AG04450 (cell line): ENCODE measurements at places on chromosomes 6 and 20. TPM values are rescaled to one million over a fixed set of nuclear protein-coding genes. Genes with fewer than 3 reads are reported as not detected.

Gene MYLK4
- polyA plus RNA-seq = 0.21 and 0.22 TPM in 2 replicates

Gene CST5
- polyA plus RNA-seq = not detected in 2 replicates

Gene MACROD2
- polyA plus RNA-seq = 0.02 TPM in 1 of 2 replicates, not detected in the other

Gene DDO
- 0.67 and 0.68 TPM in 2 replicates for polyA plus RNA-seq

Gene PPP1R16B
- polyA plus RNA-seq = not detected in 2 replicates

Gene OXT
- not detected in 2 replicates for polyA plus RNA-seq

Gene LY6G6D
- not detected in 2 replicates for polyA plus RNA-seq

Gene KIF25
- polyA plus RNA-seq = not detected in 2 replicates

Gene OTOR
- not detected in 2 replicates for polyA plus RNA-seq

Gene SSTR4
- not detected in 2 replicates for polyA plus RNA-seq

Gene RBBP9
- polyA plus RNA-seq = 14.5 and 19.7 TPM in 2 replicates

Gene MICA
- 39.9 and 48.5 TPM in 2 replicates for polyA plus RNA-seq

DNA sequence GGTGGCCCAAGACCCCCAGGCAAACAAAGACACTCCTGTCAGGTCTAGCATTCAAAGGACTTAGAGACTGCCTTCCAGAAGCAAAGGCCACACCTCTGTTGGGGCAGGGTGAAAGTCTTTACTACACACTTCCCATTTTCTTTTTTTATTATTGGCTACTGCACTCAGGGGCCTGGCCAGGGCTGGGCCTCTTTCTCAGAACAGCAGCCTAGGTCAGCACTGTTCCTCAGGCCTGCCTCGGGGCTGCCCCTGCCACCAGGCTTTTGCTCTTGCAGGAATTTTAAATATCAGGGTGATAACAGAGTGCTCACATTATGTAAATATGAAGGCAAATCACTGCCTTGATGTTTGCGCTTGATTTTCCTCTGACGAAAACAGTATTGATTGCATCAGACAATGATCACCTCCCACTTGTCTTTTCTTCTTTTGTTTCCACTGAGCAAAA is 18.5 kb downstream of the GSTA4 start:
- no peak for DNase-seq

- DNase-seq = no peak
These were observed 80.6 kb downstream of the ADGB start for GRCh38 chr6:146679386-146679785.

DNA sequence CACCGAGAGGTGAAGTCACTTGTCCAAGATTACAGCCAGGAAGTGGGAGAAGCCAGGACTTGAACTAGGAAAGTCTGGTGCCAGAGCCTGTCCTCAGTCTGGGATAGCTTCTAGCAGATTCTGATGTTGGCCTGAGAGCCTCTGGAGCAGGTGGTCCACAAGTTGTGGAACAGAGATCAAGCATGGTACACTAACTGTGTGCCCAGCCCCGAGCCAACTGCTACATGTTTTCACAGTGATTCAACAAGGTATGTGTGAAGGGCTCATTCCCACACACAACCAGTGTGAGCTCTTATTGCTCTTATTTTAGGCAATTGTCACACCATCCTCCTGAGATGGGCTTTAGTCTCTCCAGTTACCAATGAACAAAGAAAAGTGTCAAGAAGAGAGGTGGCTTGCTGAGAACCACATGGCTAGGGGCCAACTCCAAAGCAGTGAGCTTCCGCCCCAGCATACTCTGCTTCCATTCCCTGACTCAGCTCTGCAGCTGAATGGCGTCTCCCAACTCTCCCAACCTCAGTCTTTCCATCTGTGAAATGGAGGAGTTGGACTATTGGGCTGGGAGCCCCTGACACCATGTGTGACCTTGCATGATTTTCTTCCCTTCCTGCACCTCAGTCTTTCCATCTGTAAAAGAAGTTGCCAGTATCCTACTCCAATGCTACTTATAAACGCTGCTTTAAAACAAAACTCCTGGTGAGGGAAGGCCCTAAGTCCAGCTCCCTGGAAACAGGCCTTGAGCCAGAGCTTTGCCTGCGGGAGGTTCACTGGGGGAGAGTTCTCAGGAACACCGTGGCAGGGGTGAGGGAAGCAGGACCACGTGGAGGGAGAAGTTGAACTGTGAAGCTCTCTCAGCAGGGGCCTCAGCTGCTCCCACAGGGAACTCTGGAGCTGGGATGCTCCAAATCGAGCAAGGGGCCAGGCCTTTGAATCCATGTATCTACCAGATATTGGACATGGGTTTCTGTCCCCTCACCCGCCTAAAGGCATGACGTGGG is 40.9 kb downstream of the CDH22 start:
- DNase-seq = no peak

GRCh38 chr6:167832497-167833395 is 6.0 kb downstream of the AFDN start:
- DNase-seq = no peak

GRCh38 chr20:38825901-38826625 is 20.6 kb downstream of the PPP1R16B start:
- DNase-seq = peak; percentile 4

- no peak for DNase-seq
These were observed 205.1 kb downstream of the ANKRD60 start for GRCh38 chr20:58023346-58023745.

DNA sequence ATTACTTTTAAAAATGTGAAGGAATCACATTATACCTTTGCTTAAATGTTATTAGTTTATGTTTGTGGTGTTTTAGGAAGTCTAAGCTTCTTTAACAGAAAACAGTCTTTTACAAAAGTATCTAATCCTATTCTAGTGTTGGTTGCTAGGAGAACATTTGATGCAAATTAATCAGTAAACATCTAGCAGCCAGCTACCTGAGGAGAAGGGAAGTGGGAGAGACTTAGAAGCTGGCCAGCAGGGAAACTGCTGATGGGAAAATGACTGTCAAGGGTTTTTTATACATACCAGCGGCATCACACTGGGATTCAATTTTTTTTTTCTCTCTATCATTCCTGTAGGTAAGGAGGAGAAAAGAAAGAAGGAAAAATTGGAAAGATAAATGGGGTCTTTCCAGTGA is 686.0 kb upstream of the MMS22L start:
- DNase-seq = no peak

- DNase-seq = no peak
These were observed 237.7 kb downstream of the ARID1B start for GRCh38 chr6:157014871-157015270.

- DNase-seq = no peak
These were observed 20.1 kb upstream of the MTCL3 start for GRCh38 chr6:127539272-127539671.

- DNase-seq = no peak
These were observed 46.1 kb downstream of the PRDM1 start for GRCh38 chr6:106132153-106132698.

GRCh38 chr6:19452495-19452894 is 384.7 kb upstream of the ID4 start:
- no peak for DNase-seq

- no peak for DNase-seq
These were observed 37.9 kb downstream of the CDH26 start for GRCh38 chr20:59996108-59996507.

- no peak for DNase-seq
These were observed 268.8 kb downstream of the PKHD1 start for GRCh38 chr6:51818520-51819022.

GRCh38 chr20:24494460-24494920 is 25.1 kb downstream of the SYNDIG1 start:
- no peak for DNase-seq

GRCh38 chr6:155853011-155853410 is 397.4 kb upstream of the NOX3 start:
- no peak for DNase-seq

GRCh38 chr6:147095316-147095715 is 108.9 kb upstream of the STXBP5 start:
- DNase-seq = no peak

DNA sequence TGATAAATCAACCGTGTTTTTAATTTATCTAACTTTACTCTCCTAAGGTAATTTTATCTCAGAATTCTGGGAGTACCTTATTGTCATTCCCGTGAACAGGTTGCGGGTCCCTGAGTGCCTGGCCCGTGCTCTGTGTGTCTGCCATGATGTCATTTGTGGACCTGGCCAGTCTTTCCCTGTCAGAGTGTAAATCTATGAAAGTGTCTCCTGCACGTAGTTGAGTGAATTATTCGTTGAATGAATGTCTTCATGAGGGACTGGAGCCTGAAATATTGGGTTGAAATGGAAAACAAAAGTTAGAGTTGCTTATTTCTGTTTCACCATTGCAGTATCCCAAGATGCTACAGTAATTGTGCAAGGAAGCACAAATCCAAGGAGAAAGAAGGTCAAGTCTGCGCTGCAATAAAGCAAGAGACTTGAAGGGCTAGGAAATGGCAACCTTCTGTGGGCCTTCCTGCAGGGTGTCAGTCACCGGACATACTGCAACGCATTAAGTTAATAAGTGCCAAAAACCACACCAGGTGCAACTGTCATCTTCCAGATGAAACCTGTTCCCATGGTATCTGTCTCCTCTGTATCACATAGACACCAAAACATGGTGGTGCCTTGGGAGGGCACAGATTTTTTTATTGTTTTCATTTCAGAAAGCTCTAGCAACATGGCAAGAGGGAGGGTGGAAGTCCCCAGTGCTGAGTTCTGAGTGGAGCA is 135.5 kb downstream of the ZDHHC14 start:
- no peak for DNase-seq

- no peak for DNase-seq
These were observed 15.7 kb upstream of the POU5F1 start for GRCh38 chr6:31186052-31186734.

DNA sequence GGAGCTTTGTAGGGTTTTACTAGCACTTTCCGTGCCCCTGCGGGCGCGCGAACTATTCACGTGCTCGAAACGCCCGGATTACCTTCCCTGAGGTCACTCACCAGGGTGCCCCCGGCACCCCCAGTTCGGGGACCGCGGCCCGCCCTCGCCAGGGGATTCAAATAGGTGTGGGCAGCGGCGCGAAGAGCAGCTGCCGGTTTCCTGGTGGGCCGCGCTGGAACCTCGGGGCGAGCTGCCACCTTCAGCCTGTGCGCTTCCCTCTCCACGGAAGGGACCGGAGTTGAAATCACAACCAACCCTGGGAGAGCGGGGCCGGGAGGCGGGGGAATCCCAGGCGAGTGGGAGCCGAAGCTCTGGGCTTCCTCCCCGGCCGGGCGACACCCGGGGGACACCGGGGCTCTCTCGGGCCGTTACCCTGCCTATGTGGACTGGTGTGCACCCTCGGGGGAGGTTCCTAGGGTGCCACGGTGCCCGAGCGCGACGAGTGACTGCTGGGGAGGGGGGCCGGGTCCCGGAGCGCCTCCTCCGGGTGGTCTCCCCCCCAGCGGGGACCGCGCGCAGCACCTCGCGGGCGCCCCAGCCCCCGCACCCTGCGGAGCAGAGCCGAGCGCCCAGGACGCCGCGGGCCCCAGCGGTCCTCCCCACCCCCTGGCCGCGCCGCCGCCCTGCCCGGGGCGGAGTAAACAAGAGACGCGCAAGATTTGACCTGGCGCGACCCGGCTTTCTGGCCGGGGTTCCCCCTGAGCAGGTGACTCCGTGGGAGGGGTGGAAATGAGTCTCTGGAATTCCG is 2.1 kb upstream of the HIVEP2 start:
- no peak for DNase-seq
